DMS 273 treated with DMSO at 0.1 percent for 48 hours (cell line): ENCODE measurements at places on chromosomes 12 and 14.

DNA sequence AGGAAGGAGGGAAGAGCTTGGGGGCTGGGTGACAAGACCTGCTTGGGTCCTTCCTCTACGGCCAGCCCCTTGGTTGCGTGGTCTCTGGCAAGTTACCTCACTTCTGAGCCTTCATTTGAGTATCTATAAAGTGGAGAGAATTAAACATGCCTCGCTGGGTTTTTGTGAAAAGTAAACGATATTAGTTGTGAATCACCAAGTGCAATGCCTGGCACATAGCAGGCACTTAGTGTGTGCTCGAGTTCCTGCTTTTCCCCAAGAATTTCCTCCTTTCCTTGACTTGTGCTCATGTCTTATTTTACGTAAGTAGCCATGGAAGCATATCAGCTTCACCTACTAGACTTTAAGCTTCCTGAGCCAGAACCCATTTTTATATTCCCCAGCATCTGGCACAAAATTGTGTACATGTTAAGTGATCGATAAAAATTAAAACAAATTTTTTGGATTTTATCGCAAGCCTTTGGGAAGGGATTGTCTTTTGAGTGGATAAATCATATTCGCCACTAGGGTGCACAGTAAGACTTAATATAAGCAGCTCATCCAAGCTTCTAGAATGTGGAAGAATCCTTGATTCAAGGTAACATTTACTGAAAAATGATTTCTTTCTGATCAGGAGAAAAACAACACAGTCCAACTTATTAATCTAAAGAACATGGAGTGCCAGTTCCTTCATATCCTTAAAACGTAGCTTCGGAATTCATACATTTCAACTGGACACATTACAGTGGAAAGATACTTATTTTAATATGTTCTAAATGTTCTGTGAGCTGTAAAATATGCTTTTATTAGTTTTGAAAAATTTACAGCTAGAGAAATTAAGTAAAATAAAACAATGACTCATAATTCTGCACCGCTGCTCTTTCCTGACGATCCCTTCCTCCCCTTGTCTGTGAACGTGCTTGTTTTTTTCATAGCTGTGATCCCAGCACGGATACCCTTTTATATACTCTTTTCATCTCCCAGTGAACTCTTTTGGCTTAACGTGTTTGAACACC, 62.0 kb downstream of the SLC25A47 start:
- DNase-seq: no peak

- DNase-seq: no peak
These were observed 486 bp upstream of the AKT1 start for GRCh38 chr14:104795781-104796686.

DNA sequence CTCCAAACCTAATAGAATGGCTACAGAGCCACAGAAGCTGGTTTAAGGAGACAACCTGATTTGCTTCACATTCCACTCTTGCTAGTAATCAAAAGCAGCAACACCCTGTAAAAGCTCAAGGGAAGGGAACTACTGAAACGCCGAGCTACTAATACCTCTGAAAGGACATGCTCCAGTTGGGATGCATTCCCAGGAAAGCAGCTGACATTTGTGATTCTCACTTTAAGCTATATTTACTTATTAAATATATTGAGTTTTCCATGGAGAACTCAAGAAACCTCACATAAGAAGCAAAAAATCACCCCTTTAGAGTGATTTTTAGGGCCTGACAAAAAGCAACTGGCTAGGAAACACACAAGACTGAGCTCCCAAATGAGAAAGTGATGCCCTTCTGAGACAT, 1073.0 kb upstream of the FLRT2 start:
- no peak for DNase-seq

- DNase-seq: no peak
These were observed 806.8 kb downstream of the AACS start for GRCh38 chr12:125871811-125872594.

- no peak for DNase-seq
These were observed 142.5 kb downstream of the DPY19L2 start for GRCh38 chr12:63525831-63526230.

DNA sequence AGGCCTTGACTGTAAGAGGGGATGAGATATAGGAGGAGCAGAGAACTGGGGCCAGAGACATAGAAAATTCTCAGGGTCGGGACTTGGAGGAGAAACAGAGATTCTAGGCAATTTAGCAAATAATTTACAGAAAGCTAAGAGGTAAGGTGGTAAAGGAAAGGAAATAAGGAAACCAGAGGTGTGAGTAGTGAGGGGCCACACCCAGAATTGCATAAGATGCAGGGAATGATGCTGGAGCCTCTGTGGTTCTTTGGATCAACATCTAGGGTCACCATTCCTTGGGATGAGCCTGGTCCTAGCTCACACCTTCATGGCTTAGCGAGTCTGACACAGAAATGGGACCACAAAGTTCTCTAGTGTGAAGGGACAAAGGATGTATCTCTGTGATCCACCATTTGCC, 949 bp upstream of the SDR9C7 start:
- no peak for DNase-seq

DNA sequence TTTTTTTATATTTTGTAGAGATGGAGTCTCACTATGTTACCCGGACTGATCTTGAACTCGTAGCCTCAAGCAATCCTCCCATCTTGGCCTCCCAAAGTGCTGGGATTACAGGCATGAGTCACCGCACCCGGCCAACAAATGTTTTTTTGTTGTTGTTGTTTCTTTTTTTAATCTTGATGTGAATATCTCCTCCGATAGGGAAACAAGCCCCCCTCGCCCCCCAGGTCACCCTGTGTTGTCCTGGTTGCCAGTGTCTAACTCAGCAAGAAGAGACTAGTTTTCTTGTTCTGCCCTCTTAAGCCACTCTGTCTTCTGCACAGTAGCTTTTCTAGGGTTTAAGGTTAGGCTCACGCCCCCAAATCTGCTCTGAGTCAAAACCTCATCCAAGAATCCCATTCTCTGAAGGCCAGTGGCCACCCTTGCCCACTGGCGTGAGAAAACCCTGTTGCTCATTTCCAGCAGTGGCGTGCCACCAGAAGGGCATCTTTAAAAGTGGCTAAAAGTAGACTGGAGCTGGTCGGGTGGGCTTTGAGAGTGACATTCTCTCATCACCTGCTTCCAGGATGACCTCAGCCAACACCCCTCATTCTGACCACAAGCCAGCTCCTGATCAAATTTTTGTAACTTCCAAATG, 42.7 kb downstream of the C14orf132 start:
- DNase-seq: no peak

- no peak for DNase-seq
These were observed 90.2 kb upstream of the TBX3 start for GRCh38 chr12:114774197-114774596.

GRCh38 chr14:59439256-59439965, 25.8 kb downstream of the GPR135 start:
- no peak for DNase-seq

DNA sequence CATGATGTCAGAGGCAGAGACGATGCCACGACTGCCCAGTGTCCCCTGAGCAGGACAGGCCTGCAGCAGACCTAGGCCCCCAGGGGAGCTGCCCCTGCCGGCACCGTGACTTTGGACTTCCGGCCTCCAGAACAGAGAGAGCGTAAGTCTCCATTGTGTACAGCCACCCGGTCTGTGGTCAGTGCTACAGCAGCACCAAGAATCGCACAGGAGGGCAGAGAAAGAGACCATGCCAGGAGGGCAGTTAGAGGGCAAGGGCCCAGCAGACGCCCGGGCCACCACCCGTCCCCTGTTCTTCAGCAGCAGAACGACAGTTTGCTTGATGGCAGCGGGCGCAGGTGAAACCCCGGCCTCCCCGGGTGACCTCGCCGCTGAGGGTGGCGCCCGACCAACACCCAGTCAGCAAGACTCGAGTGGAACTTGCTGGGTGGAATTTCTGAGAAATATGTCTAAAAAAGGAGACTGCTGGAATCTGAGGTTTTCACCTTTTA, 19.7 kb downstream of the GALNT9 start:
- no peak for DNase-seq

GRCh38 chr14:22394616-22395015, 194.4 kb downstream of the DAD1 start:
- DNase-seq: no peak

DNA sequence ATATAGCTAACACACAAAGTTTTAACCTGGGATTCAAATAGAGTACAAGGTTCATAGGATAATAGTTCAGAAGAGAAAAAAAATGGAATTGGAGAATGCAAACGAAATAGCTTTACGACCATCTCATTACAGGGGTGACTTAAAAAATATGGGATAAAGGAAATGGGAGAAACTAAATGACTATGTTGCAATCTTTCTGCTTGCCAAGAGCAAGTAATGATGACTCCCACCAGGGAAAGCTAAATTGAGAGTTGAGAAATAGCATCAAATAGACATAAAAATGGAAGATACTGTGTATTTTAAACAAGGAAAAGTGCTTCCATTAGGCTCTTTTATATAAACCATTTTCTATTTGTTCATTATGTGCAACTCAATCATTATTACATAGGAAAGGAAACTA, 155.7 kb upstream of the ATXN7L3B start:
- DNase-seq: no peak

- no peak for DNase-seq
These were observed 138.7 kb downstream of the PDE3A start for GRCh38 chr12:20507056-20507455.

DNA sequence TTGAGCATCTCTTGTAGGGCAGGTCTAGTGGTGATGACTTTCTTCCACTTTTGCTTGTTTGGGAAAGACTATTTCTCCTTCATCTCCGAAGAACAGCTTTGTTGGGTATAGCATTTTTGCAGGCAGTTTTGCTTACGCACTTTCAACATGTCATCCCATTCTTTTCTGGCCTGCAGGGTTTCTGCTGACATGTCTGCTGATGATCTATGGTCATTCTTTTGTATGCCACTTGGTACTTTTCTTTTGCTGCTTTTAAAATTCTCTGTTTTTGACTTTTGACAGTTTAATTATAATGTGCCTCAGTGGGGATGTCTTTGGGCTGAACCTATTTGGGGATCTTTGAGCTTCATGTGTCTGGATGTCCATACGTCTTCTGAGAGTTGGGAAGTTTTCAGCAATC, 78.2 kb downstream of the PTHLH start:
- no peak for DNase-seq

DNA sequence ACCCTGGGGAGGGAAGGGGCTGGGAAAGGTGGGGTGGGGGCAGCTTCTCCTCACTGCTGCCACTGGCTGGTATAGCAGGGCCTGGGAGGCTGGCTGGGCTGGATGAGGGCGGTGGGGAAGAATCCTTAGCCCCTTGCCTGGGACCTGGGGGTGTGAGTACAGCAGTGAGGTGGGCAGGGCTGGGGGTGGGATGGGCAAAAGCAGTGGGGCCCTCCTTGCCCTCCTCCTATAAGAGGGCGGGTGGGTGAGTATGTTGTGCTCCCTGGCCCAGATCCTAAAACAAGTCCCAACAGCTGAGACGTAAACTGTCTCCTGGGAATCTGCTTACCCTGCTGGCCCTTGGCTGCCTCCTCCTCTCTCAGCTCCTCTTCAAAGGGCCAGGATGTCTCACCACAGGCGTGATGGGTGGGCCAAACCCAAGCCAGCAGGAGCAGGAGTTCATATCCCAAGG, 2.2 kb downstream of the NCKAP5L start:
- DNase-seq: no peak

- no peak for DNase-seq
These were observed 28.5 kb downstream of the GPRC5A start for GRCh38 chr12:12919666-12920435.

DNA sequence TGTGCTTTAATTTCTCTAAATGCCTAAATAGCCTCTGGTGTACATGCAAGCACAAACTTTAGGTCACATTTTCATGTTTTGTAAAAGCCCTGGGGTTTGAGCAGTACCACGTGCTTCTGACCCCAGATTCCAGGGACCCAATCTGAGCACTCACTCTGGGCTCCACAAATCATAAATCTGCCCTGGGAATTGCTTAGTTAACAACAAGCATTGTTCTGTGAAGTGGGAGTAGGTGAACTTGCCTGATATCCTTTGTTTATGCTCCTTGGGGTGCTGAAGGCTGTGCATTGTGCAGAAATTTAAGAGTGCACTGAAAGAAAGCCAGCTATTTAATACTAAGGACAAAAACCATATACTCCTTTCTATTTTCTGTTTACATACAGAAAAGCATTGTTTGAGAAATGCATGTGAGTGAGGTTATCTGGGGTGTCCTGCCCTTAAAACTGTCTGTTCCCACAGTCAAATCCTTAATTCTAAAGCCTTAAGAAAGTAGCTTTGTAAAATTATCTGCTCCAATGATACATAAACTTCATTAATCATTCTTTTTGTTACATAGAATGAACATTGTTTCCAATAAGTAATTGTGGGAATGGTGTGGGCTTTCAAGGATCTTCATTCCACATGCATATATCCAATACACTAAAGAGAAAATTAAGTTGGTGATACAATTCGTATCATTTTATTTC, 258.6 kb upstream of the NPAS3 start:
- no peak for DNase-seq

GRCh38 chr12:40158592-40159111, 52.8 kb upstream of the SLC2A13 start:
- peak; percentile 35 for DNase-seq

- no peak for DNase-seq
These were observed 656 bp downstream of the RAB21 start for GRCh38 chr12:71755146-71755892.

- DNase-seq: no peak
These were observed 155.9 kb upstream of the PRMT8 start for GRCh38 chr12:3335078-3335487.

DNA sequence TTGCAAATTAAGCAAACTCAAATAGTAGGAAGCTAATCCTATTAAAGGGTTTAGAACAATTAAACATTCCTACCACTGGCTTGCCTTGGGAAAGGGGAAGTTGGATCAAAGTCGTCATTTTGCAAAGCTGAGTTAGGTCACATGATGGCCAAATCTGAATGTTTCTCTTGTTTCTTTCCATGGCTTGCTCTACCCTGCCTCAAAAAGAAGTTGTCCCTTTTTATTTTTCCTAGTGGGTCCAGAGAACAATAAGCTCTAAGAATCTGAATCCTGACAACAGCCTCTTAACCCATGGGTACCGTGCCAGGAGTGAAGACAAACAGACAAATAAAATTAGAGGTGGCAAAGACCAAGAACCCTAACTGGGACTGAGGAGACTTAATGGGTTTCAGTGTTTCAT, 26.2 kb upstream of the NPFF start:
- DNase-seq: no peak

DNA sequence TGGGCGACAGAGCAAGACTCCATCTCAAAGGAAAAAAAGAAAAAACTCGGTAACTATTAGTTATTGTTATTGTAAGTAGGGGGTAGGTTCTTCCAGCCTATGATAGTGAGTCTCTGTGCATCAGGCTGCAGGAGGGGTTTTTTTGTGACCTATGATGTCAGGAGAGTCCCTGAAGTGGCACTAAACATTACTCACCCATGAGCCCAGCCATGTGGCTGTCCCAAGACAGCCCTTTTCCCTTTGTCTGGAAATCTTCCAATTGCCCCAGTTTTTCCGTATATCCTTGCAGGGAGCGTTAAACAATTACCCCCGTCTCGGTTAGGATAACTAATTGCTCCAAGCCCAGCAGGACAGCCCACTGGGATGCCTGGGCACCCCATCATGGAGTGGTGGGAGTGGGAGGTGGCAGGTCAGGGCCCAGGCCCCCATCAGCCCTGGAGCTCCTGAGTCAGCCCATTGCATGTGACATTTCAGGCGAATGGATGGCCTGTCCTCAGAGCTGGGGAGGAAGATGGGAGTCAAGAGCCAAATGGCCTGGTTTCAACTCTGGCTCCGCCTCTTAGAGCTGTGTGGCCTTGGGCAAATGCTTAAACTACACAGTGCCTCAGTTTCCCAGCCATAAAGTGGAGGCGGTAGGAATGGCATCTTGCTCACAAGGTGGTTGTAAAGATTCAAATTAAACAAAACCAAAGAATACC, 16.4 kb downstream of the PHETA1 start:
- DNase-seq: no peak
